ENCODE measurements at places on chromosomes 3 and 15.

DNA sequence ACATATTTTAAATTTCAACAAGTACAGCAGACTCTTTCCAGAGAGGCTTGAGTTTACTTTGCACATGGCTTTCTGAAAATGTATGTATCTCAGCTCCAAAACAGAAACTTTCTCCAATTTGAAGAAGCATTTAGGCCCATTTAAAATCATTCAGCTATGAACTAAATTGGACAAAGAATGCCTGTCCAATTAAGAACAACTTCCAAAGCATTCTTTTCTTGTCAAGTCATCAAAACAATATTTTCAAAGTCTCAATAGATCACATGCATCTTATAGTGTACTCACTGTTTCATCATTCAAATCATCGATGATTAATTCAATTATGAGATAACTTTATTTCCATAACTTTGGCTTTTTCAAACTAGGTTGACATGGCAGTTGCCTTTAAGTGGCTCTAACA, 95.2 kb downstream of the KBTBD8 start:
- DNase-seq = no peak

DNA sequence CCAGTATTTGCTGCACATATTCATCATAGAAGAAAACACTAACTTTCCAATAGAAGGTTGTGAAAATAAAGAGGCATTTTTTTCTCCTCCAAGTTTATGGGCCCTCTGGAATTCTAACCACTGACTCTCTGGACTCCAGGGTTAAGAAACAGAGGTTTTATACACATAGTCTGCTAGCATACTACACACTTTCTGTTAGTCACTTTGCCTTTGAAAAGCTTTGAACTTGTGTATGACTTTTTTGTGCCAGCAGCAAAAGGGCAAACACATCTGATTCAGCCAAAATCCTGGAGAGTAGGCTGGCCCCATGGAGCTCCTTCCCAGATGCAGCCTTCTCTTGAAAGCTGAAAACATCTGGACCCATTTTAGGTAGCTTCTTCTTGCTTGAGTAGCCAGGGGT, 6.2 kb downstream of the ZIC4 start:
- no peak for DNase-seq

DNA sequence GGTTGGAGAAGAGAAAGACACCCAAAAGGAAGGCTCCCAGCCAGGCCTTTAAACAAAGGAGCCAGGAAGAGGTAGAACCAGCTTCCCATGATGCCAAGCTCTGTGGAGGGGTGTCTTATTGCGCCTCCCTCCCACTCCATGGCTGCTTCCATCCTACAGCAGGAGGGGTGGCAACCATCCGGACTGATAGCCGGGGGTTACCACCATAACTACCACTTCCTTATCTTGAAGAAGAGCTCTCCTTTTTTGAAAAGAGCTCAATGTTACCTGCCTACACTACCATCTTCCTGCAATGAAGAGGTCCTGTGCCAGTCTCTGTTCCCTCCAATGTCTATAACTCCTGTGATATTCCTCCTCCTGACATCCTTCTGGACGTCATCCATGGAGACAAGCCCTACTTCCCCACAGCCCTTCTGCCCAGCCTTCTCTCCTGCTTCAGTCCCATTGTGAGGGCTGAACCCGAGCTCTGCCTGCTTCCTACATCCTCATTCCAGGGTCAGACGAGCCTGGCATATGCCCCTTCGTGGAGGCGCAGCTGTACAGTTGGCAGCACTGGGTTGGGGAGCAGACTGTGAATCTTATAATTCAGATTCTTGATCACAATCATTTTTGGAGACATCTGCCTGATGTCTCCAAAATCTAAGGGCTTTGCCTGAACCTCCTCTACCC, 8.5 kb downstream of the CCDC9B start:
- DNase-seq = no peak

DNA sequence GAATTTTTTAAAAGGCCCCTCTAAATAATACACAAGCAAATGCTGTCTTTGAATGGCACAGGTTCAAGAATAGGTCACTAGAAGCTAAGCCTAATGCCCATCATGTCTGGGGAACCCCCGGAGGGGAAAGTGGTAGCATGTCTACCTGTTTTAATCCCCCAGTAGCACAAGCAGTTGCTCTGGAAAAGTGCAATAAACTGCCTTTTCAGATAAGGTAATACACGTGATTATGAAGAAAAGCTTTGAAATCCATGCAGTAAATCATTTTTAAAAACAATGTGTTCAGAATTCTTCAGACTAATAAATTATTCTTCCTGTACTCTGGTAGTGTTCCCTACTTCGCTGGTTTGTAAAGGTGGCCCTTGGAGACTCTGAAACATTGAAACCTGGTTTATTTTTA, 922.2 kb downstream of the ROBO1 start:
- DNase-seq = no peak

- no peak for DNase-seq
Measured at GRCh38 chr15:45919806-45920205, 285.0 kb downstream of the SQOR start.

- no peak for DNase-seq
Measured at GRCh38 chr15:66654739-66655375, 47.2 kb upstream of the SMAD6 start.

GRCh38 chr15:42284551-42284950, 11.3 kb upstream of the TMEM87A start:
- no peak for DNase-seq

DNA sequence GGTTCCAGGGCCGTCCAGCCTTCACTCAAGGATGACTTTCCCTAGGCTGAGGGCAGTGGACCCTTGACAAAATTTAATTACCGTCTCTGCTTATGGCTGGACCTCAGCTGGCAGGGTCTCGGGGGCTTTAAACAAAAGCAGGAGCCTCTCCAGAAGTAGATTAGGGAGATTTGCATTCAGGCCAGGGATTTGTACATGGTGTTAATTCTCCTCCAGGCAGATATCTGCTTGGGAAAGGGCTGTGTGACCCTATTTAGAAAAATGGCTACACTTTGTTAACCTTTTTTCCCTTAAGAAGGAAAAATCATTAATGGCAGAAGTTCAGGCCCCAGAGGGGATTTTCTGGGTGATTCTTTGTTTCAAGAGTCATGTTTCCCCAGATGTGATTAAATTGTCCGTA, 329.1 kb upstream of the C2CD4B start:
- DNase-seq = no peak

DNA sequence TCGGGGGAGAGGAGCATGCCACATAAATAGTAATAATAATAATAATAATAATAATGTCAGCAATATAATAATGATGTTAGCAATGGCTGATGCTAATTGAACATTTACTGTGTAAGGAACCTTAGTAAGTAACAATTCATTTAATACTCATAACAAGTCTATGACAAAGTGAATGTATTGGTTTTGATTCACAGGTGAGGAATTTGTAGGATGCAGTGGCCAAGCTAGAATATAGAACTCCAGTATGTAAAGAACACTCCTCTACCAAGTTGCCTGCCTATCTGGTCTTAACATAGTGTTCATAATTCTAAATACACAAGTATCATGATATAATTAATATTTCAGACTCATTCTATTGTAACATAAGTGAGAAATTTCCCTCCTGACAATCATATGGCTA, 1016.5 kb downstream of the ROBO1 start:
- no peak for DNase-seq

- peak; percentile 39 for DNase-seq
Measured at GRCh38 chr15:96330064-96330449, 443 bp upstream of the NR2F2 start.

GRCh38 chr3:195574497-195575304, 9.0 kb downstream of the APOD start:
- no peak for DNase-seq
